ENCODE measurements at places on chromosomes 1 and 21. TPM values are rescaled to one million over a fixed set of nuclear protein-coding genes. Genes with fewer than 3 reads are reported as not detected.

The CCT3 gene
- 318 TPM for polyA plus RNA-seq

GRCh38 chr1:210692796-210693195 is 364.1 kb downstream of the HHAT start:
- DNase-seq: no peak

- DNase-seq: no peak
Observed at GRCh38 chr1:217528271-217528670, 102.6 kb downstream of the GPATCH2 start.

DNA sequence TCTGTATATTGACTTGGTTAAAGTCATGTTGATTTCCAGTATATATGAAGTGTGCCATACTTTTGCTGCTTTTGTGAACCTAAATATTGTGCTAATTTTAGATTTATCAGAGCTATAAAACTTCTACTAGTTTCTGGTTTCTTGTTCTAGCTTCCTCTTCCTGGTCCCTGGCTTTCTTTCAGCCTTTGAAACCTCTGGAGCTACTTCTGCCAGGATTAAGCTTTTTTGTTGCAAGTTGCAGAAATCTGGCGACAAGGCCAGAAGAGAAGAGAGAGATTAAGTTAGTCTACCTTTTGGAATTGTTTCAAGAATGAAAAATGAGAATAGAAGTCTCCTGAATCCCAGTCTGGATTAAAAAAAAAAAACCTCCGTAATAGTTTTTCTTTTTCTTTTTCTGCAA is 13.5 kb downstream of the RNF2 start:
- no peak for DNase-seq

DNA sequence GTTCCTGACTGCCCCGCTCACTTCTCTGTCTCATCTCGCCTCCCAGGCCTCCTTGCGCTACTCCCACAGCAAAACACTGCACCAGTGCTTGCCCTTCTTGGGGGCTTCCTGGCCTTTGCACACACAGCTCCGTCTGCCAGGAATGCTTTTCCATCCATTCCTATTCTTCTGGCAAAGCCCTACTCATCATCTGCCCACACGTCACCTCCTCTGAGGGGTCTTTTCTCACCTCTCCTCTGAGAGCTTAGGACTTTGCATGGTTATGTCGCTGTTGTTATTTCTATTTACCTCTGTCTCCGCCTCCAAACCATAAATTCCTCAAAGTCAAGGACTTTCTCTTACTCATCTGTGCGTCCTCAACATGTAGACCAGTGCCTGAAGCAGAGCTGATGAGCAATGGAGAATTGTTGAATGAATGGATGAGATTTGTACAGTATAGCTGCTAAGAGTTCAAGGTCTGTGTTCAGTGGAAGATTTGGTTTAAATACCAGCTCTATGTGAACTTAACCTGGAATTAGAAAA is 26.4 kb upstream of the BTG2 start:
- DNase-seq: no peak

DNA sequence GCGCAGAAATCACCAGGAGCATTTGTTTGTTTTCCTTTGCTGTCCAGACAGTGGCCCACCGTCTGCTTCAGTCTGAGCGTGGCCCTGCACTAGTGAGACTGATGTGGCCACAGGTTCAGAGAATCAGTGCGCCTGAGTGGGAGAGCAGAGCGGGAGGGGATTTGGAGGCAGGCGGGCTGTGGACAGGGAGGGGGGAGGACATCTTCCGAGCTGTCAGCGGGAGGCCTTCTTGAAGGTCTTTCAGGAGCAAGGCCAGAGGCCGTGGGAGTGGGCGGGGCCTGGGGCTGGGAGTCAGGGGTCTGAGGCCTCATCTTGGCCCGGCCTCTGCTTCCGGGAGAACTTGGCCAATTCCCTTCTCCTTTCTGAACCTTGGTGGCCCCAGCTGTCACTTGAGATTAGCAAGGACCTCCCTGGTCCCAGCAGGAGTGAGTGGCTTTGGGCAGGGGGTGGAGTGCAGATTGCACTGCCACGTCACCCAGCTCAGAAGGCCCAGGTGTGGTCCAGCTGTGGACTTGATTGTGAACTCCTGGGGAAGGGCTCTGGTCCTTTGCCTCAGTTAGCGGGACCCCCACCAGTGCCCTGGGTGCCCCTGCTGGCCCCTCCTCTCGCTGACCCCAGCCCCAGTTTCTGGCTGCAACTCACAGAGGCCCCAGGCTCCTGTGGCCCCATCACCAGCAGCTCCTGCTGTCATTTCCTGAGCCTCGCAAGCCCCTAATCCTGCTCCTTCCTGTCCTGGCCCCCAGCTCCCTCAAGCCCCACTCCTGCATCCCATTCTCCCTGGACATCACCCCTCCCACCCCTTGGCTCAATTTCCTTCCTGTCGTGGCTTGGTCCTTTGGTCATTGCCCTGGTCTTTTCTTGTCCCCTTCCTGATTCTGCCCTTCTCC is 8.4 kb downstream of the TNFRSF1B start:
- DNase-seq: peak; percentile 87
